ENCODE measurements at places on chromosomes 7 and 10.

DNA sequence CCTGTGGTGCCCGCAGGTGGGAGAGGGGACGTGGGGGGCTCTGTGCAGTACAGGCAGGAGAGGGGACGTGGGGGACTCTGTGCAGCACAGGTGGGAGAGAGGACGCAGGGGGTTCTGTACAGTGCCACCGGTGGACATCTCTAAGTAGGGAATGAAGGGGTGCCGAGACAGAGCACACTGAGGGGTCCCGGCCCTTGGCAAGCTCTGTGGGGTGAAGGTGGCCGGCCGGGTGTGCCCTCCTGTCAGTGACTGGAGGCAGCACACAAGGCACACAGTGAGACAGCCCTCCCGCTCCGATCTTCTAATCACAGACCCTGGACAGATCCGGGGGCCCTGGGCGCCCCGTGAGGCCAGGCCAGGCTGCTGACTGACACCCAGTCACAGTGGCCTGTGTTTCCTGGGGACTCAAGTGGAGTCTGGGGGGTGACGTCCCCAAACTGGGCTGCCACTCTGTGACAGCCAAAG, 11.2 kb downstream of the GPR146 start:
- DNase-seq: no peak

DNA sequence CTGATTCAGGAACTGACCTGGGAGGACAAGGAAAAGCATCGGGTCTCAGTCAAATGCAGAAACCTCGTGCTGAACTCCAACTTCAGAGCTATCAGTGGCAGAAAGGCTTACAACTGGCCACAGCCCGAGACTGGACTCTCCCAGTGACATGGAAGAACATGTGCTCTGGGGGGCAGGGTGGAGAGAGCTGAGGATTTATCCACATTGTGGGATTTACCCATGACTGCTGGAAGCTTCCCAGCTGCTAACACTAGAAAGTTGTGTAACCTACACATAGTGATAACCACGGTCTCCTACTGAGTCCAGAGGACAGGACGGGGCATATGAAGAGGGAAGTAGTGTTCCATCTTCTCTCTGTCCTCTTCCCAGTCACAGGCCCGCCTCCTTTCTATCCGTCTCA, 103.4 kb downstream of the ITIH5 start:
- DNase-seq: no peak

DNA sequence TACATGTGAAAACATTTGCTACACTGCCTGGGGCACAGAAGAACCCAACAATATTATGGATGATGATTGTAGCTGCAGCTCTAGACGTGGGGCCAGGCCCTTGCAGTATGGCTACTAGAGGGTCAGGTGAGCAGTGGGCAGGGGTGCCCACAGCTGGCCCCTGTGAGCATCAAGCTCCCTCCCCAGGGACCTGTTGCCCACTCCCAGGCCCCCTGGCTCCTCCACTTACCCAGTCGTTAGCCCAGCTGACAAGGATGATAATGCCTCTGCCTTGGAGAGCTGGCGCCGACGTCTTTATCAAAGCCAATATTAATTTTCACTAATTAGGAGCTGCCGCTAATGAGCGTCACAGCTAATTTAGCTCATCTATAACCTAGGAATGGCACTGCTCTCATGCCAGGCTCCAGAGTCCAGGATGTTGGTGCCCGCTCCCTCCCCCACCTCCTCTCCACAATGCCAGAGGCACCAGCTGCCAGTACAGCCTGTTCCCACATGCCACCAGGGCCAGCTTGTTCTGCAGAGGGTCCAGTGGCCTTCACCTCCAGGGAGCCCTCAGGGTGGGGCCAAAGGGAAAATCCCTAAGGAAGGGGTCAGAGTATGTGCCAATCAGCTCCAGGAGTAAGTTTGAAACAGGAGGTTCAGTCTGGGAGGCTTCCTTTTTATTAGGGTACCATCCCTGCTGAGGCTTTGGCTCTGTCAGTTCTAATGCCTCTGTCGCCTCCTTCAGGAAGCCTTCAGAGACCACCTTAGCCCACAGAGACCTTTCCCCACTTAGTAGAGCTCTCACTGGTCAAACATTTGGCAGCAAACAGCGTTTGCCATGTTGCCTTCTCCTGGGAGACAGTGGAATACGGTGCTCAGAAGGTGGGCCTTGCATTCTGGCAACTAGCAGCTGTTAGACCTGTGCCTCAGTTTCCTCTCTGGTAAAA, 77.2 kb downstream of the CDH23 start:
- DNase-seq: no peak

DNA sequence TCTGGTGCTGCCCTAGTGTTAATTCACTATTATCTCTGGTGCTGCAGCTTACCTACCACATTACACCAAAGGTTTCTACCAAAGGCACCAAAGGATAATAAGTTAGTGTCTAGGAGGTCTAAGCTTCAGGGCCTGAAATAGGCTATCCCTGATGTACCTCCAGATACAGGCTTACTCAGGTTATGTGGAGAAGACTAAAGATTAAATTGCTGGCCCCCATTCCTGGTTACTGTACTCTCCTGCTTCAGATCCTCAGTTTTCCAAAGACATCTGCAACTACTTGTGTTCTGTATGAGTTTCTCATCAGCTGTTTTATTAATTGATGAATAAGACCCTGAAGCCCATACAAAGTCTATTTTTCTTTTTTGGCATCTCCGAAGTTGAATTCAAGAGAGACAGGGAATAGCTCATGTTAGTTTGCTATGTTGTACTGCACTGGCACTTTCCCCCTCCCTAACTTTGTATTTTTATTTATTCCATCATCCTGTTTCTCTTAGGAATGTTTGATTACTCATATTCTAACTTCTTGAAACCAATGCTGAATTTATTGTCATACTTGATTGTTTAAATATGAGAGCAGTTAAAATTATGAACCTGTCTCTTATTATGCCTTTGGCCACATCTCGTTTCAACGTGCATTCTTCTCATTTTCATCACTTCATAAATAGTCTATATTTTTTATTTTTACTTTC, 85.9 kb downstream of the PON1 start:
- no peak for DNase-seq

DNA sequence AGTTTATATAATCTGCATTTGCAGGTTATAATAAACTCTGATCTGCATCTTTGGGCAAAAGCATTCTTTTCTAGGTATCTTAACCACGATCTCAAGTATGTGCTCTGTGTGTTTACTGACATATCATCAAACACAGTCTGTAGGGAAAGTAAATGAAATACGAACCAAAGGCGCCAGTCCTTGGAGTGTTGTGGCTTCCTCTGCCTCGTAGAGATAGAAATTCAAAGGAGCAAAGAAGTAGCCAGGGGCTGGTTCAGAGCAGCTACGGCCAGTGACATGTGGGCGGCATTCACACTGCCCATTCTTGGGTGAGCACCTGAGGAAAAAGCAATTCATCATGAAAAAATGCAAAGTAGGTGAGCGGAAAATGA, 38.7 kb downstream of the LAMB4 start:
- DNase-seq: no peak

DNA sequence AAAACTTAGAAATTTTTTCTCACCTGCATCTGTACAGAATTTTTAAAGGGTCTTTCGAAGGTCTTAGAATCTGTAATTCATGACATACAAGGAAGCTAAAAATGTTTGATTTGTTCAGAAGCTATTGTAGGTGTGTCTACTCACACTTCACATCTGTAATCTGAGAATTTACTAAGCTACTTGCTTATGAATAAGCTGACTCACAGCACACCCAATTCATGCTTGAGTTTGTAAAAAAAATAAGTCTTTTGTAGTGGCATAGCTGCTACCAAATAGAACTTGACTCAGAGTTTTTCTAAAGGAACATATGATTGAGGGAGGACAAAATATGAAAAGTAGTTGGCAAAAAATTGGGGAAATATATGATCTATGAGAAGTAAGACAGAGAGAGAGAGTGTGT, 12.7 kb upstream of the AGR2 start:
- no peak for DNase-seq

DNA sequence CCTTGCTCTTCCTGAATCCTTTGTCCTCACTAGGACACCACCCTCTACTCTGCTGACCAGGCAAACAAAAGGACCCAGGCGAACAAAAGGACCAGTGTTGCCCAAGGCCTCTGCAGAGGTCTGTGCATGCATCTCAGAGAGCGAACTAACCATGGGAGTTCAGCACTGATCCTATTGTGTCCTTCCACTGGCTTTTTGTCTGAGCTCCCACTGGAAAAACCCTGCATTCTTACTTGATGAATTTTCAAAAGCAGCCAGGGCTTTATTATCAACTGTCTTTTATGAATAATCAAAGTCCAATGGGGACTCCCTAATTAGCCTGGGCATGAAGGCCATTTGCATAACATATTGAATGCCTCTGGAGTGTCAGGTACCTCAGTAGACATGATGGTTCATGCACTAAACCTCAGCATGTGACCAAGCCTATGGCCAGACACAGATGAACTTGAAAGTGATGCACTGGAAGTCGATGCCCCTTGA, 140.6 kb downstream of the KCNMA1 start:
- DNase-seq: no peak

- DNase-seq: no peak
Measured at GRCh38 chr7:85226361-85227085, 39.7 kb upstream of the SEMA3D start.

GRCh38 chr7:91537260-91538152, 273.3 kb downstream of the FZD1 start:
- DNase-seq: no peak

- no peak for DNase-seq
Measured at GRCh38 chr7:122067077-122067476, 77.0 kb downstream of the AASS start.
